Gastroesophageal sphincter (tissue), 4 donors: ENCODE measurements at places on chromosomes 6 and 20.
A peak's percentile ranks its signal among the peaks of the same experiment; 100 is the strongest.

DNA sequence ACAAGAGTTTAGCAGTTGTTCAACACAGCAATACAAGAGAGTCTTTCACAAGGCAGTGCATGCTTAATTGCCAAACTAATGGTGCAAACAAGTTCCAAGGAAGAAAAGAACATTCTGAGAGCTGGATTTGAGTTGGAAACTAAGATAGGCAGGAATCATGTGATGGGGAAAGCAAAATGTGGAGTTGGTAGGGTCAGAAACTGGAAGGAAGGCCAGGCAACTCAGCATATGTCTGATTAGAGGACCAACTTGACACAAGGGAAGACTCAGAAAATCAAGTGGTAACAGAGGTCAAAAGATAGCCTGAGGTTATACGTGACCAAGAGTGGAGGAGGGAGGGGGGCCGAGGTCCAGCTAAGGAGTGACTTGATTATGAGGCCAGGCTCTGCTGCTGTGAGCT, 117.3 kb downstream of the SMLR1 start:
- ATAC-seq: no peak

- ATAC-seq: no peak
Measured at GRCh38 chr6:137008204-137008603, 36.6 kb downstream of the IL20RA start.

- ATAC-seq: no peak
Measured at GRCh38 chr6:39104528-39104927, 10.5 kb downstream of the SAYSD1 start.

DNA sequence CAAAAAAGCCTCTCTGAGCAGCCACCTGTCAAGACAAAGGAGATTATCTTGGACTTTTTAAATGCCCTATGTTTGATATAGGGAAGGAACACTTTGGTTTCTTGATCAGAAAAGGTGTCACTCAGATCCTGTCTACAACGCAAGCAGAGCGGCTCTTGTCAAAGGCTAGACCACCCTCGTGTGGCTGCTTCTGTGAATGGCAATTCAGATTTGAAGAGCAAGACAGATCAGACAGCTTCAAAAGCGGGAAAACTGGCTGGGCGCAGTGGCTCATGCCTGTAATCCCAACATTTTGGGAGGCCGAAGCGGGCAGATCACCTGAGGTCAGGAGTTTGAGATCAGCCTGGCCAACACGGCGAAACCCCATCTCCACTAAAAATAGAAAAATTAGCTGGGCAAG, 10.1 kb upstream of the NXT1 start:
- no peak for ATAC-seq

DNA sequence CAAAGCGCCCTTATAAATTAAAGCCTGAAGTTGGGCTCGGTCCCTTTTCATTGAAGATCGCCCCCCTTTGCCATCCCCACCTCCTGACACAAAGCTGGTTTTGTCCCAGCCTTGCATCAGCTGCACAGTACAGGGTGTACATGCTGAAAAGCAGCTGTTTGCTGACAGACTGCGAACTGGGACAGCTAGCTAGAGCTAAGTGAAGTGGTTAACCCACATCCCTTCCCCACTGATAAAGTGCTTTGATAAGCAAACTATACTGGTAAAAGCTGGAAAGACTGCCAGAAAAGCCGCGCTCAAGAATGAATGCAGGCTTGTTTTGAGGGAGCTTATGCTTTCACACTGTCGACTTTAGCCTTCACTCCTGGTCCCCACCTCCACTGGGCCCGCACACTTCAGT, 207.3 kb downstream of the GMDS start:
- ATAC-seq: no peak

- ATAC-seq: no peak
Measured at GRCh38 chr6:37830225-37830624, 10.7 kb downstream of the ZFAND3 start.

- no peak for ATAC-seq
Measured at GRCh38 chr6:95679981-95680380, 102.6 kb downstream of the MANEA start.

DNA sequence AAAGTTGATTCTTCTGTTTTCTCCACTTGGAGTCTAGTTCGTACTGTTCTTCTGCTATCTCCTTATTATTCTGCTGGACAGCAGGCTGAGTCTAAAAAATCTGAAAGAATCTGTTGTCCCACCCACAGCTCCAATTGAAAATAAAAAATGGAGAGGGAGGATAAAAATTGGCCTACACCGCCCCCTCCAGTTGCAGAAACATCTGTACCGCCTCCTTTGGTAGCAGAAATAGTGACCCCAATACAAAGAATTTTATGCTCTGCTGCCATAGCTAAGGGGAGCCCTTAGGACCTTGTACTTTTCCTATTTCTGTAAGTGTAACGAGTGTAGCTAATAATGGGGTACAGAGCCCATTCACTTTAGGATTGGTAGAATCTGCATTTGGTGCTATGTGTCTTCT, 4.9 kb upstream of the FKBP1A start:
- ATAC-seq: no peak

GRCh38 chr6:44234101-44235025, 11.0 kb downstream of the SLC29A1 start:
- peak; percentile 70 for ATAC-seq

DNA sequence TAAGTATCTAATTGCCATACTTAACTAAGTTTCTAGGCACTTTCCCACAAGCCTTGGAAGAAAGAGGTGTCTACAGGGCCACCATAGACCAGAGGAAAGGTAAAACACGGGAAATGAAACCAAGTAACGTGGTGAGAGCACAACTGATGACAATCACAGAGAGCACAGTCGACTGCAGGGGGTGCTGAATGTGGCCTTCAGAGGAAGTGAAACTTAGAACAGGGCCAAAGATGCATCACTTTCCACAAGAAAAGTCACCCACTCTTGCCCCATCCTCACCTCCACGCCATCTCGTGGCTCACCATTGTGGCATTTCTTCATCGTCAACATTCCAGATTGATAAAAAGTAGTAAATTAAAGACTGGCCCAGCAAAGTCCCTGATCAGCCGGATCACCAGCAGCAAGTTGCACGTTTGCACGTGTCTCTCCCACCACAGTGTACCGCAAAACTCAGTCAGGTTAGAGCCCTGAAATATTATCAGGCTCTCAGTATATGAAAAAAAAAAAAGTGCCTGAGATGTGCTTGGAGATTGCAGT, 31.4 kb downstream of the HIVEP2 start:
- no peak for ATAC-seq

GRCh38 chr6:132214716-132215115, 186.6 kb downstream of the MOXD1 start:
- ATAC-seq: no peak

DNA sequence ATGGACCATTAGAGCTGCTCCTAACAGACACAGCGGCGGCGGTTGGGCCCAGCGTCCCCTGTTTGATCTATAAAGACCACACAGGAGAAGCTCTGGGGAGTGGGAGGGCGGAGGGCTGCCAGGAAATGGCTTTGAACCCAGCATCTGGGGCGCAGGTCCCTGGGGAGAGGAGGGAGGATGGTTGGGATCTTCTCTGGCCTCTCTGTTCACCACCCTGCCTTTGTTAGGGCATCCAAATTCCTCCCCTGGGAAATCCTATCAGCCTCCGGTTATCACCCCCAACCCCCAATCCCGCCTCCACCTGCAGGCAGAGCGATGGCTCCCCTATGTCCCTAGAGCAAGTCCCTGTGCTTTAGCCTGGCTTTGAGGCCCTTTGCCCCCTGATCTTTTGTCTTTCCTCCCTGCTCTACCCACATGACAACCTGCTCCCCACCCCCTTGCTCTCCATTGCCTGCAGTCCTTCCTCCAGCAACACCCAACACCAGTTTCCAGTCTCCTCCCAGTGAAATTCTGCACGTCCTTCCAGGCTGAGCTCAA, 7.1 kb downstream of the XKR7 start:
- no peak for ATAC-seq

GRCh38 chr6:159093609-159094443, 49.0 kb upstream of the TAGAP start:
- ATAC-seq: no peak

- ATAC-seq: no peak
Measured at GRCh38 chr20:16272780-16273360, 300.4 kb downstream of the KIF16B start.

DNA sequence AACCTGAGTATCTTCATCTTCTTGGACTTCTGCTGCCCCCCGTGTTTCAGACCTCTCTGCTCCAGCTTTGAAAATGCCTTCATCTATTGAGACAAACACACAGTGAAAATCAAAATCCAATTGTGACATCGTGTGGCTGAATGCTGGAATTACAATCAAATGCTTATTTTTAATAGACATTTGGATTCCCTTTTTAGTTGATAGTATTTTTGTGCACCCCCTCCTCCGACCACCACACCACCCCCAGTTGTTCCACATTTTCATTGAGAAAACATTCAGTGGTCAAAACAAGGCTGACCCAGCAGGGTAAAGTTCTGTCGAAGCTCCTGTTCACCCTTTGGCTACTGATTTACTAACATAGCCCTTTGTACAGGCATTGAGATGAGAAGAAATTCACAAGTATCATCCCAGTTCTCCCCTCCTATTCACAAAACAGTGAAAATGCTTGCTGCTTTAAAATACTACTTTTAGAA, 79.0 kb downstream of the NRSN1 start:
- ATAC-seq: no peak

DNA sequence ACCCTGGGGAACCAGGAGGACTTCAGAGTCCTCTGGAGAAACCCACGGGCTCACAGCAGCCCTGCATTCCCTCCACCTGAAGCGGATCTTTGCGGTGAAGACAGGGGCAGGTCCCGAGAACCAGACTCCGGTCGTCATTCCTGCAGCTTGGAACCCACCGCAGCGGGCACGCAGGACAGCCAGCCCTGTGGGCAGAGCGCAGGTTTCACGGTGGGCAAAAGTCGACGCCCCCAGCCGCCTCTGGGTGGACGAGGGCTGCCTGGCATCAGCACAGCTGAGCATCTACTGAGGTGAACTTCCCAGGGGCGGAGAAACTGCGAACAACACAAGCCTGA, 118.3 kb downstream of the PSMB1 start:
- no peak for ATAC-seq

- no peak for ATAC-seq
Measured at GRCh38 chr6:12009876-12010634, 2.1 kb upstream of the HIVEP1 start.

- ATAC-seq: no peak
Measured at GRCh38 chr20:37856932-37857660, 45.8 kb upstream of the VSTM2L start.

GRCh38 chr6:165726965-165727381, 63.9 kb upstream of the PDE10A start:
- ATAC-seq: no peak

DNA sequence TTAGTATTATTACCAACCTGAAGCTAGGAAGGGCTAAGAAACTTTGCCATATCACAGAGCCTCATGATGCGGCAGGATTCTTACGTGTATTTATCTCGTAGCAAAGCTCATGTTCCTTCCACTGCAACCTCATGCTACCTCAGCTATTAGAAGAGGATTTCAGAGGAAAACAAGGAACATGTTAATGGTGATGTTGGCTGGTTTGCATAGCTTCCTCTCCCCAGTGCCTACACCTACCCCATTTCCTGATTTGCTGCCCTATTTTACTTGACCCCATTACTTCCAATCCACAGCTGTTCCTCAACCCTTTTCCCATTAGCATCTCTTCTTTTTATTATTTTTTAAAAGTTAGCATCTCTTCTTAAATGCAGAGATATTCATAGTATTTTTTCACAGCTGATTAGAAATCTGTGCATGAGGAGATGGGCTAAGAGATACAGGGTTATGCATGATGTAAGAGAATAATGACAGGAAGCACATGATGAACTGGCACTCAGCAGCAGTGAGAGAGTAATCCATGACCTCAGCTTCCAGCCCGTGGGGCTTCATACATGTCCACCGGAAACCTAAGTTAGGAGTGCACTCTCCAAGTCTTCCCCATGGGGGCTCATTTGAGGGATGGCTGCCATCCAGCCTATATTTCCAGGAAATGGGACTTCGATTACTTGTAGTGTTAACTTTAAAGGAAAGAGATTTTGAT, 106.1 kb upstream of the ASF1A start:
- ATAC-seq: peak; percentile 45

DNA sequence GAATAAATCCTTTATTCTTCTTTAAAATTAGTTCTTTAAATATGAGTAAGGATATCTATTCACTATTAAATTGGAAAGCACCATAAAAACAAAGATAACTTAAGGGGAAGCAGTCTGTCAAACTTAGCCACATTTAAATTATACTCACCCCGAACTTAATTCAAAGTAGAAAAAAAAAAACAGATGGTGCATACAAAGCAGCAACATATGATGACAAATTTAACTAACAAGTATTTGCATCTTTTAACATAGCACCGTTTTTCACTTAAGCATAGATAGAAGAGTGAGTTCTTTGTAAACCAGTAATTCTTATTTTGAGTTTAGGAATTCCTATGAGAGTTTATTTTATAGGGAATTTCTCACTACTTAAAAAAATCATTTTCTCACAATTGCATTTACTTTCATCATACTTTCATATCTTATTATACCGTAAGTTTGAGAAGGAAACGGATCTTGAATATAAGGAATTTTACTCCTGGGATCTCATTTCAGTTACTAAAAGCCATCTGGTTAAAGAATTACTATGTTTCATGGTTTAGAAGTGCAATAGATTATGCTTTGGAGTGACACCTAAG, 828.2 kb upstream of the MAP3K7 start:
- no peak for ATAC-seq

GRCh38 chr20:47691625-47692024, 93.7 kb downstream of the SULF2 start:
- no peak for ATAC-seq

DNA sequence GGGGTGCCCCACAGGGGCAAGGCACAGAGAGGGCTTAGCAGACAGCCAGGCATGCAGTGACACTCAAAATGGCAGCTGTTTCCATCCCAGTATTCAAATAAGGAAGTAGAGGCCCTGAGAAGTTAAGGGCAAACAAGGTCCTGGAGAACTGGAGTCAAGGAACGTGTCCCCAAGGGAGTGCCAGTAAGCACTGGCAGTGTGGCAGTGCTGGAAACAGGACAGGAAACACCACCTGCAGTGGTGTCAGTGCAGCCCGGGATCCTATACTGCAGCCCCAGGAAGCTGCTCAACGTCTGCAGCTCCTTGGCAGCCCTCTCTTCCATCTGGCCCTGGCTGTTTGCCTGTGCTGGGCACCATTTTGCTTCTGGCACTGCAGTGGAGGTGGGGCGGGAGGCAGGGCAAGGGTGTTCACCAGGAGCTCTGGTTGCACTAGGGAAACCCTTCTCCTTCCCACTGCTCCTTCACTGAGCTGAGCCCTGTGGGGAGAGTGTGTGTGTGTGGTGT, 56.3 kb downstream of the EDN3 start:
- no peak for ATAC-seq

DNA sequence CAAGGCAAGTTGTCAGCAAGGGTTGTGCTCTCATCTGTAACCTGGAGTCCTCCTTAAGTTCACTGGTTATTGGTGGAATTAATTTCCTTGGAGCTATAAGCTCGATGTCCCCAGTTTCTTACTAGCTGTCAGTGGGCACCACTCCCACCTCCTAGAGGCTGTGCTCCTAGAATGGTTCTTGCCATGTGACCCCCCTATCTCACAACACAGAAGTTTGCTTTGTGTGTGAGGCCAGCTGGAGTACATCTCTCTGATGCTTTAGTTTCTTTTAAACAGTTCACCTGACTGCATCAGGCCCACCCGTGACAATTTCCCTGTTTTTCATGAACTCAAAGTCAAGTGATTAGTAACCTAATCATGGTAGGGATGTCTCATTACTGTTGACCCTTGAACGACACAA, 179.1 kb upstream of the SCGN start:
- no peak for ATAC-seq
